CD4-positive, alpha-beta T cell treated with Interleukin-4 for 4 hours (primary cell): ENCODE measurements at places on chromosomes 4 and X.

DNA sequence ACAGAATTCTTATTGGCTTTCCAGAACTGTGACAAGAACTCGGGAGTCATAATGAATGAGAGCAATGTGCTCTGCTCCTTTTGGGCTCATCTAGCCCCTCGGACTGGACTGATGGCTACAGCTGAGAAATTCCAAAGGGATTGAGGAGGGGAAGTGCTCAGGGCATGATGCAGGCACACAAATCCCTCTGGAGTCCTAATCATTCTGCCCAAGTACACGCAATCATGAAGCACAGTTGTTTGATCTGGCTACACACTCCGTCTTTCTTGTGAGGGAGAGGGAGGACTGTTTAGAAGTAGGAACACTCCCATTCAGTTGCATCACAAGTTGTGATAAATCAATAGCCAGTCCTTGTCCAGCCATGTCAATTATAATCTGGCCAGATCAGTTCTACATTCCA lies 237.5 kb downstream of the COL25A1 start:
- no peak for DNase-seq

DNA sequence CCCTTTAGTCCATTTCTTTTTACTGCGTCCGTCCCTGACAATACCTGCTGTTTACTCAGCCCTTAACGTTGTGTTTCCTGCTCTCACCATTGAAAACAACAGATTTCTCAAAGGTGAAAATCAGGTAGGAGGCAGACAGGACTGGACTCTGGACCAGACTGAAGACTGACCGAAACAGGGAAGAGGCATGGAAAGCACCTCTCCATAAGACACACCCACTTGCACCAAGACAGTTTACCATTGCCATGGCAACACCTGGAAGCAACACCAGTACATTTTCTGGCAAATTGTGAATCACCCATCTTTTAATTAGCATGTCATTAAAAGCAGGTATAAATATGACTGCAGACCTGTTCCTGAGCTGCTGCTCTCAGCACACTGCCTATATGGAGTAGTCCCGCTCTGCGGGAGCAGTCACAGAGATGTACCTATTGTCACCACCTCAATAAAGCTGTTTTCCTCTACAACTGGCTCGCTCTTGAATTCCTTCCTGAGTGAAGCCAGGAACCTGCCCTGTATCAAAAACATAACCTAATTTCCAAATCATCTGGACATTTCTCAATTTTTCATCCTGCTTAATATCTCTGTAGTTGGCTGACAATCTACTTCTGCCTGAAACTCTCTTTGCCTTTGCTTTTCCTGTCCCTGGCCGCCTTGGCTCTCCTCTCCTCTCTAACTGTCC lies 117.0 kb downstream of the RNF150 start:
- no peak for DNase-seq

- no peak for DNase-seq
These were observed 67.2 kb upstream of the CAMK2D start for GRCh38 chr4:113828702-113829101.

DNA sequence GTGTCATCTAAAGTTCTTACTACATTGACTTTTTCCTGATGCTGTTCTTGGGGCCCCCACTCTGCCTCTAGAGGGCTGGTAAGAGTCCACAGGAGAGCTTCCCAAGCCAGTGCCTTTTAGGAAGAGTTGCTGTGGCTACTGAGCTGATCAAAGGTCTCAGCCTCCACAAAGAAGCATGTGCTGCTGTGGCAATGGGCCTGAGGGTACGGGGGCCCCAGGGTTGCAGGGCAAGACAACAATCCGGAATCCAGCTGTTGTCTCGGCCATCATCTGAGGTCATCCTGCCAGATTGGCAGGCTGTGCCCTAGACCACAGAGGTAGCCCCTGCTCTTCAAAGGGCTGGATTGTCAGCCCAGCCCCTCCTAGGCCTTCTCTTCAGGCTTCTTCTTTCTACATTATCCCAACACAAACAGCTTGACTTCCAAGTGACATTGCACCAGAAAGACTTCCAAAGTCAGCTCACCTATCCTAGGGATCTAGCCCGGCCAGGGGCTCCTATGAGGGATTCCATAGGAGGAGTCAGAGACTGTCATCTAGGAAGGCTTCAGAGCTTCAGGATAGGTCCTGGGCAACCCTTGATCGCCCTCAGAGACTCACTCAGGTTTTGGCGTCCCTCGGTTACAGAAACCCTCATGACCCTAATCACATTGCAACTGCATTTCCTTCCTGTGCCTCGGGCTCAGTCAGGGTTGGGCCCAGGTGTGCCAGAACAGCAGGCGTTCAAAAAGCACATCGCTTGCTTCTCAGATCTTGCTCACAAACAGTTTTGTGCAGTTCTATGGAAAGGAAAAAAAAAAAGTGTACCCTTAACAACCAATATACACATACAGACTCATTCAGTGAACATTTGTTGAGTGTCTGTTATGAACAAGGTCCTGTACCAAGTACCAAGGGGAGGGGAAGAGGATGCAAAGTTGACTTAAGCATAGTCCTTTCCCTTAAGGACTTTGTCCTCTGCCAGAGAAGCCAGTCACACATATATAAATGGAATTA lies 27.8 kb downstream of the SLC25A5 start:
- peak; percentile 44 for DNase-seq

- peak; percentile 1 for DNase-seq
These were observed 711 bp downstream of the PNMA6E start for GRCh38 chrX:153400146-153401132.

DNA sequence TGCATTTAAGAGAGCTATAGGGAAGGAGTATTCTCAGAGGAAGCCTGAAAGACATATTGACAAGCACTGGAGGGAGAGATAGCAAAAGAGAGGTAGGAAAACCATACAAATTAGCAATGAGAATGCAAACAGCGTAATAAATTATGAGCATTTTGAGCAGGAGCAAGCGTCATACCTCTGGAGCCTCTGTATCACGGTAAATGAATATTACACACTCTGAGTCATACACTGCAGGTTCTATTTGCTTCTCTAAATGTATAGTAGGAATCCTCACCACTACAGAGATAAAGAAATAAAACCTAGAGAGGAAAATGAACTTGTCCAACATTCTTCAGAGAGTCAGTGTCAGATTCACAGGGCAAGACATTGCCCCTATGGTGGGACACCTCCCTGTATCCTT lies 46.4 kb upstream of the GABRE start:
- DNase-seq = no peak

- DNase-seq = no peak
These were observed 1.4 kb downstream of the DDX3X start for GRCh38 chrX:41335198-41335957.

- no peak for DNase-seq
These were observed 1015.1 kb downstream of the RPA4 start for GRCh38 chrX:97898798-97899197.
